ENCODE measurements at places on chromosomes 7 and 10.

DNA sequence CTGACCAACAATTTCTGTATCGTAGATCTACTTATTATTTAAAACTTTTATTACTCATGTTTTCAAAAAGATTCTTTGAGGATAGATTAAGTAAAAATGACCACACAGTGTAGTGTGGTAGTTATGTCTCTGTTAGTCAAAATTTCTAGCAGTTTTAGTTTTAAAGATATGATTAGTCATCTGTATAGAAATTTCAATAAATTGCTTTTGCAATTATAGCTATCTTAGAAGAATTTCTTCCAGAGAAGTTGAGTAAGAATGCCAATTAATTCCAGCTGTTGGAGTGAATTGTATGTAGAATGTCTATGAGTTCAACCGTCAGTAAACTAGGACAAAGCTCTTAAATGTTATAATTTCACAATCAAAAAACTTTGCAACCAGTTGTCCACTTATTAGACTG, 229.7 kb downstream of the CDK14 start:
- DNase-seq, result no peak

DNA sequence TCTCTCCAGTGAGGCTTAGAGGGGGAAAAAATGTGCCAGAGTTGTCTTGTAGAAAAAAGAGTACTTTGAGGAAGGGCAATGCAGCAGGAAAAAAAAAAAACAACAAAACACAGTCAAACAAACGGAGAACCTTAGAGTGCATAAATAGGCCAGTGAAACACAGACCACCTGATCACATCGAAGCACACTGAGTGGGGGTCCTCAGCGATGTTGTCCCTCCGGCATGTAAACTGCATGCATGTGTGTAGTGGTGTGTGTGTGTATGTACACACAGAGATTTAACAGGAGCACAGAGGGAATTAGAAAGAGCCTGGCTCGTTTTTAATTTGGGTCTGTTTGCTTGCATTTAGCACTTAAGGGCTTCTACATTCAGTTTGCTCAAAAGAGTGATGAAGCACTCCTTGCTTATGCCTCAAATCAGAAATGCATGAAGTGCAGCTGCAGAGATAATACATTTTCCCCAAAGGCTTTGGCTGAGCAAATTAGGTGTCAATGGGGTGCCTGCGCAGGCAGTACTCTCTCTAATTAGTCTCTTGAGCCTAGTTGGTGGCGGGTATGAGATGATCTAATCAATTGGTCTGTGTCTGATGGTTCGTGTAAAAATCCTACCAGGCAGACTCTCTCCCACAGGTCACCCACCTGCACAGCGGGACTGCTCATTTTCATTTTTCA, 62.7 kb upstream of the FZD1 start:
- DNase-seq, result no peak

GRCh38 chr7:46385662-46386309, 464.7 kb upstream of the IGFBP3 start:
- no peak for DNase-seq

GRCh38 chr7:57404343-57404966, 45.5 kb upstream of the ZNF716 start:
- no peak for DNase-seq

DNA sequence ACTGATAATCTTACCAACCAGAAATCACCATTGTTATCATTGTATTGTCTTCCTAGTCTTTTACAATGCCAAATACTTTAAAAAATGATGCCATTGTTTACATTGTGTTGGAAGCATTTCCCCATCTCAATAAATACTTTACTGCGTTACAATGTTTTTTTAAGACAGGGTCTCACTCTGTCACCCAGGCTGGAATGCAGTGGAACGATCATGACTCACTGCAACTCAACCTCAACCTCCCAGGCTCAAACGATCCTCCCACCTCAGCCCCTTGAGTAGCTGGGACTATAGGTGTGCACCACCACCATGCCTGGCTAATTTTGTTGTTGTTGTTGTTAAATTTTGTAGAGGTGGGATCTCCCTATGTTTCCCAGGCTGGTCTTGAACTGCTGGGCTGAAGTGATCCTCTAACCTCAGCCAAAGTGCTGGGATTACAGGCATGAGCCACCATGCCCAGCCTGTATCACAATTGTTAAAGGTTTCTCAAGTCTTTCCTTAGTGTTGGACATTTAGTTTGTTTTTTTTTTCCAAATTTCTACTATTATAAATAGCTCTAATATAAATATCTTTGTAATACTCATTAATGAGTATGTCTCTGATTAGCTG, 13.5 kb downstream of the LRMDA start:
- DNase-seq, result no peak

DNA sequence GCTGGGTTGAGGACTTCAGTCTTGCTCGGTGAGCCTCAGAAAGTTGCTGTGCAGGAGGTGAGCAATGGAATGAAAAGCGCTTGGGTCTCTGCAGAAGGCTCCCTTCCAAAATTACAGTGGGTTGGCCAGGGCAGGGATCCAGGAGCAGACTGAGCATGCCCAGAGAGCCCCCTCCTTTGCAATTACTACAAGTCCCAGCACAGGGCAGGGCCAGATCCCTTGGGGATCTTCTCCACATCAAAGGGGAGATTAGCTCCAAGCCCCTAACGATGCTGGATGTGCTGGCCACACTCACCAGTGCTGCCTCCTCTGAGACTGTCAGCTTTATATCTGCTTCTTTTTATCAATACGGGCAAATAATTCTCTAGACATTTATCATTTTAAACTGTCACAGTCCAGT, 337.5 kb downstream of the RPS24 start:
- no peak for DNase-seq

DNA sequence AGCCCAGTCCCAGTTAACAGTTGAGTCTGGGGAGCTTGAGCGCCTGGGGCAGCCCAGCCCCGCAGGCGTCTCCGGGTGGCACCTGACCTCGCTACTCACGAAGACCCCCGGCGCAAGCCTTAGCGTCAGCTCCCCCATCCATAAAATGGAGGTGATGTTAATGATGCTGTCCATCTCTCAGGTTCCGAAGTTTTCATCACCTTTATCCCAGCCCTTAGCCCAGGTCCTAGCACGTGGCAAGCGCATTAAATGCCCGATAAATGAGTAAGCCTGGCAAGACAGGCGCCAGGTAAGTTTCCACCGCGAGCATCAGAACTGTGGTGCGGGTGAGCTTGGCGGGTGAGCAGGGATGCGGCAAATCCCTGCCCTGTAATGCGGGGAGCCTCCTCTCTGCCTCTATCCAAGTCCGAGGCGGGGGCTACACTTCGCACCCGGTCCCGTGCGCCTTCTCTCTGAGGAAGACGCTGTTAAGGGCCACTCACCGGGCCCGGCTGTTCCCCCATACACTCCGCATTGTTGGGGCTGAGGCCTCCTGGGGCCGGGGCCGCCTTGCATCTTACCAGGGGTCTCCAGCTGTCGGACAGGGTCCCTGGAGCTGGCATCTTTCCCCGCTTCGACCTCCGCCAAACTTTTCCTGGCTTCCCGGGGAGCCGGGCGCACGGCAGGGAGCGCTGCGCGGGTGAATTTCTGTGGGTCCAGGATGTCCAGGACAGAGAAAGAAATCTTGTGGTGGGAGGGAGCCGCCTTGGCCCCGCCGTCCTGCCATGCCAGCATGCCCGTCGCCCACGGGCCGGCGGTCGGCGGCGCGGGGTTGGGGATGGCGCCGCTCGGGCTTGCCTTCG, 444 bp downstream of the NKX1-2 start:
- no peak for DNase-seq

DNA sequence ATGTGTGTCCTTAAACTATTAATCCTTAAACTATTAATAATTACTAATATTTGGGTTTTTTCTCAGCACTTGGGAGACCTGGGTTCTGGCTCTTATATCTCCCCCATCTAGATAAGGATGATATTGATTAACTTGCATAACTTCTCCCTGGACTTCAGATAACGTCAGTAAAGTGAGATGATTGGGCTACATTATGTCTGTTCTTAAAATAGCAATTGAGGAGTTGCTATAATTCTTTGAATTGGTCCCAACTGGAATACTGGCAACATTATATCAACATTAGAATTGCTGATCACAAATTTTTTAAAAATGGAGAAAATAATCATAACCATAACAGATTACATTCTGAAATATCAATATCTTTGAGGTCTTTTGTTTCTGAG, 1.9 kb downstream of the APBB1IP start:
- no peak for DNase-seq

GRCh38 chr7:28956608-28957063, 1.5 kb downstream of the TRIL start:
- DNase-seq, result peak; percentile 38

GRCh38 chr7:133395551-133395950, 142.7 kb downstream of the EXOC4 start:
- DNase-seq, result no peak

DNA sequence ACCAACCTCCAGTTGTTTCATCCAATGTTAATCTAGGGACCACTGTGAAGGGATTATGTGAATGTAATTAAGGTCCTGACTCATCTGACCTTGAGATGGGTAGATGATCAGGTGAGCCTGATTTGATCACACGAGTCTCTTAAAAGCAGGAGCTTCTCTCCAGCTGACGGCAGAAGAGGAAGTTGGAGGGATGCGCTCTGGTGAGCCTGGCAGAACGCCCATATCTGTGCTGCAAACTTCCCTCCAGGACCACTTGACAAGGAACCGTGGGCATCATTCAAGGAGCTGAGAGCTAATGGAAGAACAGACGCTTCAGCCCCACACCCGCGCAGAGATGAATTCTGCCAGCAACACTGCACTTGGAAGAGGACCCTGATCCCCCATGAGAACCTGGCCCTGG, 642.4 kb downstream of the TNS3 start:
- DNase-seq, result no peak

All from activated CD8-positive, alpha-beta T cell treated with anti-CD3 and anti-CD28 coated beads for 36 hours (primary cell).